NCI-H510A (cell line): ENCODE measurements at places on chromosomes 13 and 19.

GRCh38 chr19:7242601-7243258, 51.5 kb downstream of the INSR start:
- no peak for DNase-seq

- DNase-seq = no peak
These were observed 3.1 kb downstream of the ZBTB7A start for GRCh38 chr19:4063369-4064148.

GRCh38 chr13:103510007-103510535, 443.9 kb upstream of the SLC10A2 start:
- DNase-seq = no peak

DNA sequence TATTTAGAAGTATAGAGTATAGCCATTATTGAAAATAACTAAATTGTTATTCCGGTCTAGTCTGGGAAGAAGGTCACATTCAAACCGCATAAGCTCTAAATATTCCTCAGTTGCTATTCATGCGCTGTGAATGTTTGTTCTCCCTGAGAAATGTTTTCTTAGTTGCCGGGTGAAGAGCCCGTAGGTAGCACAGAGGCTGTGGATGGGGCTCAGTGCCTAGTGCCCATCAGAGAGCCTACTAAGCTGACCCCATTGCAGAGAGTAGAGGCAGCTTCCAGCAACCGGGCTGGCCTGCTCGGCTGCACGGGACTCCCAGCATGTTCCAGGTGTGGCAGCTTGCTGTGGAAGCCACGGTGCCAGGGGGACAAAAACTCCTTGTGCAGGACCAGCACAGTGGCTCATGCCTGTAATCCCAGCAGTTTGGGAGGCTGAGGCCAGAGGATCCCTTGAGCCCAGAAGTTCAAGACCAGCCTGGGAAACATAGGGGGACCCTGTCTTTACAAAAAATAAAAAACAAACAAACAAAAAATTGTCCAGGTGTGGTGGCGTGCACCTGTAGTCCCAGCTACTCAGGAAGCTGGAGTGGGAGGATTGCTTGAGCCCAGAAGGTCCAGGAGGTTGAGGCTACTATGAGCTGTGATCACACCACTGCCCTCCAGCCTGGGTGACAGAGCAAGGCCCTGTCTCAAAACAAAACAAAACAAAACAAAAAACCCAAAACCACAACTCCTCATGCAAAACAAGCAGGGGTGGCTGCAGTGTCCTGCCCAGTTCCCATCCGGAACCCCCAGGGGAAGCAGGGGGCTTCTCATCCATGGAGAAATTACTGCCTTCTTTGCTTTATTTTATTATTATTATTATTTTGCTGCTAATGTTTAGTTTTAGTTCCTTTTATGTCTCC, 82.5 kb downstream of the KCTD15 start:
- no peak for DNase-seq

GRCh38 chr19:55473225-55474012, 3.0 kb upstream of the ZNF628 start:
- DNase-seq = no peak

DNA sequence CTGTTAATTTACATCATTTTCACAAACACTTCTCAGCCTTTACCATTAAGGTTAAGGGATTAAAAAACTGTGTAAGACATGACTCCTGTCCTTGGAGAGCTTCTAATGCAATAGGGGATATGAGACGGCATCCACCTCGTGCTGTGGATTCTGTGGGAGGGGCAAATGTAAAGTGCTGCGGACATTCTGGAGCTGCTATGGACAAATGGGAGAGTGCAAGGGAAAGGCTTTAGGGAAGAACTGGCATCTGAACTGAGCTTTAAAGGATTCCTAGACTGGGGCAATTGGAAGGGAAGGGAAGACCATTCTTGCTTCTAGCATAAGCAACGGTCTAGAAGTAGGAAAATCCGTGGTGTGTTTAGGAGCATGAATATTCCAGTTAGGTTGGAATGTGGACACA, 31.4 kb downstream of the CDADC1 start:
- no peak for DNase-seq

- peak; percentile 31 for DNase-seq
These were observed 15.9 kb downstream of the ZNF787 start for GRCh38 chr19:56105090-56105701.

DNA sequence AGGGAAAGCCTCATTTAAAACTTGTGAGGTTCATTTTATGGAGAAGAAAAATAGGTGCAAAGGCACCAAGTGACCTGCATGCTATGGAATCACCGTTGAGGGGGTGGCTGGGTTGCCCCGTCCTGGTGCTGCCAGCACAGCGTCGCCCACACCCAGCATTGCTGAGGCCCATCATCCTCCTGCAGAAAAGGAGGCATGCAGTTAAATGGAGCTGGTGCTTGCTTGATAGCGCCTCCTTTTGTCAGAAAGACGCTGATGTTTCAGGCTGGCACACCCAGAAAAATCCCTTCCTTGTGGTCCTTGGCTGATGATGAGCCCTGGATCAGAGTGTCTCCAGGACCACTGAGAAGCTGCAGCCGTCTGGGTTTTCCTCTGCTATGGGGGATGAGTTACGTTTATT, 36.9 kb downstream of the DHRS12 start:
- DNase-seq = no peak

GRCh38 chr13:48411147-48411794, 1.6 kb downstream of the LPAR6 start:
- DNase-seq = no peak

DNA sequence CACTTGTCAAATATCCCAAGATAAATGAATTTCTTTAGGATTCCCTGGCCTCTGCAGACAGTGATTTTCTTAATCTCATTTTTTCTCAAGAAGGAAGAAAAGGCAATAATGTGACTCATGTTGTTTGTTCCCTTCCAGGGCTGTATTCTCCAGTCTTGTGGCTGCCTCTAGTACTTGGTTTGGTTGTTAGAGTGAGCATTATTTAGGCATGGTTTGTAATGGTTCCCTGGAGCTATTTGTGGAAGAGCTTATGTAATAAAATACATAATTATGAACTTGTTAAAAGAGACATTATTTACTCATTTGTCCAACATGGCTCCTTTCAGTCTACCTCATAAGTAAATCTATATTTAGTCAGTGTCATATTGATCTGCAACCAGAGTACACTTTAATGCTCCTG, 270.4 kb downstream of the DCT start:
- no peak for DNase-seq

GRCh38 chr13:85724546-85725432, 74.4 kb downstream of the SLITRK6 start:
- DNase-seq = no peak

- no peak for DNase-seq
These were observed 1.7 kb downstream of the TRAPPC5 start for GRCh38 chr19:7682175-7682855.

DNA sequence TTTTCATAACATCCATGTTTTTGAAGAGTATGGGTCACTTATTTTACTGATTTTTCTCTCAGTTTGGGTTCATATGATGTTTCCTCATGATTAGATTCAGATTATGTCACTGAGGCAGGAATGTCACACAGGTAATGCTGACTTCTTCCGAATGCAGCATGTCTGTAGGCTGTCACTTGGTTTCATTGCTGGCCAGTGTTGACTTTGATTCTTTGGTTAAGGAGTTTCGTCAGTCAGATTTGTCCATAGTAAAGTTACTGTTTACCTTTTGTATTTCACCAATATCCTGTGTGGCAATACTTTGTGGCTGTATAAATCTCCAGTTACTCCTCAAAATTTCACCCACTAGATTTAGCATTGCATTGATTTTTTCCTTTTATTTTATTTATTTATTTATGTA, 105.6 kb downstream of the MRPL57 start:
- no peak for DNase-seq

GRCh38 chr19:16001481-16002312, 52.9 kb downstream of the OR10H4 start:
- DNase-seq = no peak

- DNase-seq = no peak
These were observed 59.3 kb upstream of the WDFY2 start for GRCh38 chr13:51524829-51525566.

GRCh38 chr19:33389421-33390100, 16.1 kb downstream of the CEBPG start:
- DNase-seq = no peak

- no peak for DNase-seq
These were observed 5.8 kb upstream of the ONECUT3 start for GRCh38 chr19:1747285-1748114.

GRCh38 chr13:27186295-27186694, 14.7 kb upstream of the USP12 start:
- no peak for DNase-seq

DNA sequence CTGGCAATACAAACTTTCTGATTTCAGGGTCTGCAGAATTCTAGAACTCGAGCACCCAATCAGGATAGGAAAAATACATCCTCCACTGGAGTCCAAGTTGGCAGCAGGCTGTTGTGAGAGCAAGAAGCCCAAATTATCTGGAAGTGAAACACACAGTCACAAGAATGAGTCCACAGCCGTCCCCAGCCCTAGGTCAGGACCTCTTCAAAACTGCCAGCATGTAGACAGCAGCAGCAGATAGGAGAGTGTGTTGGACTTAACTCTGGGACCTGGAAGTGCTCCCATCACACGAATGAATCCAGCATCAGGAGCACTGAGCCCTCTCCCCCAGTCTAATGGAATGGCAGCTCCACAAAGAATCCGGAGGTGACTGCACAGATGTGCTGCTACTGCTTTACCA, 420.7 kb downstream of the OXGR1 start:
- no peak for DNase-seq
